NT2/D1 (cell line): ENCODE measurements at places on chromosomes 3 and 15.

GRCh38 chr3:171028779-171029232 lies 2.3 kb upstream of the SLC2A2 start:
- no peak for DNase-seq

DNA sequence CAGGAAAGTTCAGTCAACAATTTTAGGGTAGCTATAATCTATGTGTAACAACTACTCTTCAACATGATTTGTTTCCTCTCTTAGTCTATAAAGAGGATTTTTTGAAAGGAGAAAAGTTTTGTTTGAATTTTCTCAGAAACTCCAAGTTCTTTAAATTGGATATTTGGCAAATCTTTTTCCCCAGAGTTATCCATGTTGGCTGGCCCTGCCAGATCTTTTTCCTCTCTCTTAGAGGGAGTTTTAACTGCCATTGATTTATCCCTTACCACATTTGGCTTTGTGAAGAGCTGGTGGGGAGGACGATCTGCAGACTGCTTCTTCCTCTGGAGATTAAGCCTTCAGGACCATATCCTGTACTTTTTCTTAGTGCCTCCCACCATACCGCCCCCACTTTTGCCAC lies 64.9 kb upstream of the ROPN1 start:
- no peak for DNase-seq

- DNase-seq = no peak
These were observed 1.3 kb upstream of the ZBTB47 start for GRCh38 chr3:42652251-42652610.

DNA sequence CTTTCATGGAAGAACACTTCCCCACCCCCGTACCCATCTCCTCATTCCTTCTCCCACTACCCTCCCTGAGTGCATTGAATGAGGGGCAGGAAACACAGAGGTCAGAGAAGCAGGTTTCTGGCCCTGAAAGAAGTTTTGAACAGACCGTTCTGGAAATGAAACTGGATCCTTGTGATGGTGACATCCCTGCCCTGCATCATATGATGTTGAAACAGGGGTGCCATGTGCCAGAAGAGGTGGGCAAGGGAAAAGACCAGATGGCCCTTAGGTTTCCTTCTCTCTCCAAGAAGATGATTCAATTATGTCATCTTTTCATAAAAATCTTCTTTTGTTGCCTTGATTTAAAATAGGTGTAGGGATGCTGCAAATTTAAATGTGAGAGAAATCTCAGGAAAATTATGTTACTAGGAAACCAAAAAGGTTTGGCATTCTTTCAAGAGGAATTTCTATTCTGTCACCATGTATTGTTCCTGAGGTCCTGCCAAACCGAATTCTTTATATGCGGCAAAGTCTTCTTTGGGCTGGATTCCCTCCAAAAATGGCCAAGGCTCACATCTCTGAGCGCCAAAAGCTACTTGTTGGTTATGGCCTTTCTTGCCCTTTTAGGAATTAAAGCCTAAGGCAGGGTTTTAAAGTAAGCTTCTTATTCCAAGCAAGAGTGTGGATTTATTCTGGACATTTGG lies 19.9 kb upstream of the TNFAIP8L3 start:
- DNase-seq = no peak

DNA sequence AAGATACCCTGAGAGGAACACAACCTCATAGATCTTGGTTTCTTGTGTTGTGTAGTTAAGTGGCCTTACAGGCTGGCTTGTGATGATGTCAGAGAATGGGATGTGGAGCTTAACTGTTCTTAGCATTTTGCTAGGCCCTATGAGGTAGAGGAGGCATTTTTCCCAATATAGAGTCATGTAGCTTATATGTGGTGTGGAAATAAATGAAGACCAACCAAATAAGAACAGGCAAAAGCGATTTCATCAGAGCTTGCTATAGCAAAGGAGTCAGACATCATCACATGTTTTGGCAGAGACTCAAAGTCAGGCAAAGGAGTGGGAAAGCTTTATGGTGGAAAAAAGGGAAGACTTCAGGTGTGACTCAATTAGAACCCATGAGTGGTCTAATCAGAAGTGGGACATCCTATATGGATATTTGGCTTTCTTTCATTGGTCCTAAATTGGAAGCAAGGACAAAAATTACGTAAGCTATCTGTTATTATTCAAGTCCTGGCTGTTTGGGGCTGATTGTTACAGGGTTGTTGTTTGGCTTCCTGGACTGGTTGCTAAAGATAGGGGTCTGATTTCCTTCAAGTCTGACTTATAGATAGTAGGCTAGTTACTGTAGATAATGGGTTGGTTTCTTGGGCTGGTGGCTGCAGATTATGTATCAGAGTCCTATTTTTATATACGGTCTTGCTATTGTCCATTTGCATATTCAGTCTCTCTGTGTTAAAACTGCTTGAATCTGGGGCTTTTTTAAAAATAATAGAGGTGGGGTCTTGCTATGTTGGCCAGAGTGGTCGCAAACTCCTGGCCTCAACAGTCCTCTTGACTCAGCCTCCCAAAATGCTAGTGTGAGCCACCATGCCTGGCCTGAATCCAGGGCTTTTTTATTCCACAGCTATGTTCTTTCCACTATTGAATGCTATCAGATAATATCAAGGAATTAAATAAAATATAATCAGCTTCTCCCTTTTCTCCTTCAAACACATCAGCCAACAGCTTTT lies 30.3 kb upstream of the SETD2 start:
- no peak for DNase-seq

- DNase-seq = no peak
These were observed 91.9 kb downstream of the NAALADL2 start for GRCh38 chr3:174951034-174951433.
